ENCODE measurements at places on chromosomes 1 and 21.

DNA sequence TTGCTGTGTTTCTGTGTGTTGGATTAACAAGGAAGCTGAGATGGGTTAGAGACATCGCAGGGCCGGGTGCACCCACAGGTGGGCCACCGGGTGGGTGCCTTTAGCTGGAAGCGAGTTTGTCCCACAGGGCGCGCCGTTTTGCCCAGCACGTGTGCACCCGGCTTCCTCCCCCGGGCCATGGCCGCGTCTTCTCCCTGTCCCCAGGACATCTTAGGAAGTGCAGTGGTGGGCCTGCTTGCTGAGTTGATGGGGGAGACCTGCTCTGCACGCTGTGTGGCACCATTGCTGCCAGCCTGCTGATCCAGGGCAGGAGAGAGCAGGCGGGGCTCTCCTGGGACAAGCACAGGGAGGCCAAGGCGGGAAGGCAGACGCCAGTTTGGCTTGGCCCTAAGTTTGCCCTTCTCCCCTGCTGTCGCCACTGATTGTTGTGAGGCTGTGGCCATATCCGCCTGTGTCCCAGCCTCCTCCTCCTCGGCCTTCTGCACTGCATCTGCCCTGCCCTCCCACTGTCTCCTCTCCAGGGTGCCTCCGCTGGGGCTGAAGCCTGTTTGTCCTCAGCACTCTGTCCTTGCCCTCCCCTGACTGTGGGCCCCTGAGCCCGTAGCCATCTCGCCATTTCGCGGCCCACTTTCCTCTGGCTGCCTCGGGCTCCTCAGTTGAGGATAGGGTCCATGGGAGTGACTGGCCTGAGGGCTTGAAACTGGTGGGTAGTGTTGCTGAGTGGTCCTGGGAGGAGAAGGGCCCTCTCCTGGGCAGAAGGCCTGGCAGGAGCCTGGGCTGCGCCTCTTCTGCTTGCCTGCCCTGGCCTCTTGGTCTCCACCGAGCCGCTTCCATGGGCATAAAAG is 47.6 kb downstream of the PKNOX1 start:
- no peak for DNase-seq

- no peak for DNase-seq
These were observed 60.1 kb downstream of the KCNK1 start for GRCh38 chr1:233673947-233674431.

GRCh38 chr1:96804648-96805047 is 83.1 kb downstream of the PTBP2 start:
- no peak for DNase-seq

- no peak for DNase-seq
These were observed 31.1 kb upstream of the MACF1 start for GRCh38 chr1:39173119-39173994.

Data from common myeloid progenitor, CD34-positive (primary cell).